CMK (cell line): ENCODE measurements at places on chromosomes 12 and 14.

DNA sequence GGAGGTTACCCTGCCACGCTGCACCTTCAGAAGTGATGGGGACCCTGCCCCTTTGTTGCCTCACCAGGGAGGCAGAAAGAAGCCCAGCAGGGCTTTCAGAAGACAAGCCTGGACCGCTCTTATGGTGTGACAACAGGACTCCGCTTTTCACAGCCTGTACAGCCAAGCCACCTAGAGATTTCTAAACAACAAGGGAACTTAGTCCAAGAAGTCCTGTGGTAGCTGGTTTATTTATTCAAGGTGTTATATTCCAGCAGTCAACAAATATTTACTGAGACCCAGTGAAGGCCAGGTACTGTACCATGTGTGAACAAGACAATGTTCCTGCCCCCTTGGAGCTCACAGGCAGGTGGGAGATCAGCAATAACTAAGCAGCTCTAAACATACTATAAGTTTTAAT, 4.0 kb upstream of the TMEM229B start:
- DNase-seq = no peak

GRCh38 chr12:8871068-8871467, 43.2 kb upstream of the PHC1 start:
- no peak for DNase-seq

GRCh38 chr12:21353948-21354347, 18.8 kb upstream of the IAPP start:
- DNase-seq = no peak

DNA sequence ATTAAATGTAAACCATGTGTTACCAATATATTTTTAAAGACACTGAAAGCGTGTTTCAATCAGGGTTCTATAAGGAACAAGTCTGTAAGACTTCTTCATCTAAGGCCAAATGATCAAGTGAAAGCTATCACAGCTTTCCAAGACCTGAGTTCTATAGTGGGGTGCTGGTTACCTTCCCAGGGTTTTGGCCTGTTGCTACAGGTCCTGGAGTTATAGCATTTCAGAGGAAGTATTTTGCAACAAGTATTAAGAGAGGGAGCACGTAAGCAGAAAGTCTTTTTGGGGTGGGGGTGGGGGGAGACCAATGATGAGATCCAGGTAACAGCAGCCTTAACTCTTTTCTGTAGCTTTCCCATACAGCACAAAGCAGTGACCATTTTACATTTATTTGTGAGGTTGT, 43.8 kb downstream of the FOXN3 start:
- DNase-seq = no peak

DNA sequence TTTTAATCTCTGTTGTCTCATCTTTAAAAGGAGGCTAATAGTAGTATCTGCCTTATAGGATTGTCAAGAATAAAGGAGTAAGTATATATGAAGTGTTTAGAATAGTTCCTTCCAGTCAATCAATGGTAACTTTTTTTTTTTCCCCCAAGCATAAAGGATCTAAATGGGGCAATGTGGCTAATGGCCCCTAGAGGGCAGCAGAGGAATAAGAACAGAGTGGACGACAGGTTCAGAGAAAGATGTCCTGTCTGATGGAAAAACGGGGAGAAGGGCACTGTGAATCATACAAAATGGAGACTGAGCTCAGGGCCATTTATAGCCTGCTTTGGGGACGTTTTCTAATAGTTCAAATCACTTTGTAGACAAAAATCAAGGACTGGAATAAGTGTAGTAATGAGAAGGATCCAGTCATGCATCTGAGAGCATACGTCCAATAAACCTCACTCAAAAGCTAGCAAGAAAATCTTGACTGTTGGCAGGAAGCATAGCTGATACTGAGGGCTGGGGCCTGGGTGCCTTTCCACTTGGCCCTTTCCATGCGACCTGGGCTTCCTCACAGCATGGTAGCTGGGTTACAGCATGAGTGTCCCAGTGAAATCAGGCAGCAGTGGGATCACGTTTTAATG, 51.3 kb downstream of the IFNG-AS1 start:
- DNase-seq = peak; percentile 17

DNA sequence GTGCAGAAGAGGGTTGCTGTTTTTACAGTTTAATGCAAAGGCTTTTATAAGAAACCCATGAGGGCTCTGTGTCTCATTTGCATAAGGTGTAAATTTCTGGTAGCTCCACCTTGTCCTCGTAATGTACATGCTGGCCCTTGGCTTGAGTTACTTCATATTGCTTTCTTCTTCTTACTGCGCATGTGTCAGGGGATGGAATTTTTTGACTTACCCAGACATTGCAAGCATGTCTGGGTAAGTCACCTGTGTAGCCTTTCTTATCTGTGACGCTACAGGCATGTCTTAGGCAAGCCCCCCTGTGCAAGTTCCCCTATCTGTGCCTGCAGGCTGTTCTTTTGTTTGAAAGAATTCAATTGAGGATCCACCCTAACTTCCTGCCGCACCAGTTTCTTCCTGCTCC, 274.2 kb downstream of the ETNK1 start:
- peak; percentile 98 for DNase-seq

DNA sequence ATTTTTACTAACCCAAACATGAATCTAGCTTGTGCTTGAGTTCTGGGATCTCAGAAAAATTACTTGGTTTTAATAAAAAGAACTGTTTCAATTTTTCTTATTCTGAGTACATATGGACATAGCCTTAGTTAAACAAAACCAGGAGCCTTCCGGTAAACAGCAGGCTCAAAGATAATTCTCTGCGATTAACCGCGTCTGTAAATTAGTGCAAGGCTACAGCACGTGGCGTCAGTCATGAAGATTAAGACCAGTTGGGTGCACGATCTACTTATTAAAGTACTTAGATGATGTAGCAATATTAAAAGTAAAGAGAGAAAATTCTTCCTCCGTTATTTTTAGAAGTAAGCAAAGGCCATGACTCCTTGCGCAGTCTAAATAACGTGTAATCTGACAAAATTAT, 700 bp downstream of the KCNJ8 start:
- no peak for DNase-seq

DNA sequence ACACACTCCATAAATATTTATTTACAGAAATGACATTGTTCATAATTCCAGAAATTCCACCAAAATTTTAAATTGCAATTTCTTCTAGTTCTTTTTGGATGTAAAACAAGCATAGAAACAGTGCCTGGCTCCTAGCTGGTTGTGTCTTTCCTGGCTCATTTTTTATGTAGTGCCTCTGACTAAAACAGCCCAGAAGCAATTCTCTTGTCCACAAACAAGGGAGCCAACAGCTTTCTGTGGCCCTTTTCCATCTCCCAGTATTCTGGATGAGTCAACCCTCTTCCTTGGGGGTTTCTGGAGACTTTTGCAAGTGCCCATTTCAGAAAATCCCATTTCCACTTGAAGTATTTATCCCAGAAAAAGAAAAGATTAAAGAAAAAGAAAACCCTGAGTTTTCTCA, 141.4 kb downstream of the PHLDA1 start:
- no peak for DNase-seq

- no peak for DNase-seq
Measured at GRCh38 chr14:91361233-91361811, 56.3 kb downstream of the CCDC88C start.

- DNase-seq = no peak
Measured at GRCh38 chr12:132043216-132043615, 93.5 kb downstream of the EP400 start.

- DNase-seq = no peak
Measured at GRCh38 chr14:29892327-29892726, 35.3 kb downstream of the PRKD1 start.

GRCh38 chr12:62698701-62699101, 232.1 kb downstream of the MON2 start:
- DNase-seq = no peak

GRCh38 chr12:44307506-44308168, 471.8 kb downstream of the TMEM117 start:
- no peak for DNase-seq

DNA sequence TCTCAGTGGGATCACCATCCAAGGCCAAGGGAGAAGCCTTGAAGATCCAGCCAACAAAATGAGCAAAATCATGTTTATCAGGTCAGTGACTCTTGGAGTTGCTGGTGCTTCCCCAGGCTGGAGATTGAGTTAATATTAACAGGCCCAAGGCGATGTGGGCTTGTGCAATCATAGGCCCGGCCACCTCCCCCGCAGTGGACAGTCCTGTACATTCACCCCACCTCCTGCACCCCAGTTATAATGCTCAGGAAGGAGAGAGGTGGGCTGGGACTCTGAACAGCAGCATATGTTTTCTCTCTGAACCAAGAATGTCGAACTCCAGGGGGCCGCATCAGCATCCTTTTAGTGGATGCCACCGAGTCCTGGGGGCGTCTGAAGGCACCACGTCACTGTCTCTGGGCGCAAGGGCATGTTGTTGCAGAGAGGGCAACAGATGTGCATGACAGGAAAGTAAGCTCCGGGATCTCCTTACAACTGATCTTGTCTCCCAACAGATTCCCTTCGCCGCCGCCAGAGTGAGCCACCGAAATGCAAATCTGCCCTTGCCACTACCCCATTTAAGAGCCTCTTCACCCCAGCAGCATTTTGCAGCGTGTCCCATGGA, 32.2 kb upstream of the SERPINA6 start:
- no peak for DNase-seq

DNA sequence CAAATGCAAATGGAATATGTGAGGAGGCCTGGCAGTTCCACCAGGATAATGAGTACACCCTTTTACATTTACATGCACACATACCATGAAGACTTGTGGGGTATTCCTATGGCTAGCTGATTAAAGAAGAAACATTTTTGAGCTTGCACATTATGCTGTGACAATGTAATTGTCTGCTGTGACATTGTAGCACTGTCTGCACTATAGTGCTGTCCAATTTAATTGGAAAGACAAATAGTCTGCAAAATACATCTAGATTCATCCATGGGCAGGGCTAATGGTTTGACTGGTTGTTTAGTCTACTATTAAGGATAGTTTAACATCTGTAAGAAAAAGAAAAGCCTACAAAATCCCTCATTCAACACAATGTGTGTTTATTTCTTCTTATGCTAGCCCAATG, 1005.6 kb upstream of the LRFN5 start:
- no peak for DNase-seq

- no peak for DNase-seq
Measured at GRCh38 chr14:65949711-65950516, 536.3 kb upstream of the CCDC196 start.

DNA sequence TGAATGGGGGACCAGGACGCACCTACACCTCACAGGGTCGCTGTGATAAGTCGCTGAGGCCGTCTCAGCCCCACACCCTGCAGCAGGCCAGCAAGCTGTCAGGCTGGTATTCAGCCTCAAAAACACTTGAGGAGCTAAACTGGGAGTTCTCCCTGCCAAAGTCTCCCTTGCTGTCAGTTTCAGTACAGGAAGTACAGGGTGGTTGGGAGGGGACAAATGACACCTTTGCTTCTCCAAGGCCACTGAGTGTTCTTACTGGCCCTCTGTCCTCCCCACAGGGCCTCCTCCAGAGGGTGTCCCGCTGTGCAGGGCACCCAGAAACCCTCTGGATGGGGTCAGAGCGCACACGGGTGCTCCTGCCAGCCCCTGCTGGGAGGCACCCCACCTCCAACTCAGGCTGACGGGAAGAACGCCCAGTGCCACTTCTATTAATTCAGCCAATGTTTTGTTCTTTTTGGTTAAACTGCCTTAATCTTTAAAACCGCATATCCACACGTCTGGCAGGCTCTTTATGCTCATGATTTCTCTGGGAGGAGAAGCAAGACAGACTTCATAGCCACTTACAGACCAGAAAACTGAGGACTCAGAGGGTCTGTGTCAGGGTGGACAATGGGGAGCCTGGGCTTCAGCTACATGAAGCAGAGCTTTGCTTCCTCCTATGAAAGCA, 75.9 kb downstream of the ITPK1 start:
- DNase-seq = no peak

GRCh38 chr12:122052285-122052684, 26.3 kb upstream of the MLXIP start:
- no peak for DNase-seq

- DNase-seq = no peak
Measured at GRCh38 chr12:102696045-102696444, 215.7 kb upstream of the IGF1 start.

DNA sequence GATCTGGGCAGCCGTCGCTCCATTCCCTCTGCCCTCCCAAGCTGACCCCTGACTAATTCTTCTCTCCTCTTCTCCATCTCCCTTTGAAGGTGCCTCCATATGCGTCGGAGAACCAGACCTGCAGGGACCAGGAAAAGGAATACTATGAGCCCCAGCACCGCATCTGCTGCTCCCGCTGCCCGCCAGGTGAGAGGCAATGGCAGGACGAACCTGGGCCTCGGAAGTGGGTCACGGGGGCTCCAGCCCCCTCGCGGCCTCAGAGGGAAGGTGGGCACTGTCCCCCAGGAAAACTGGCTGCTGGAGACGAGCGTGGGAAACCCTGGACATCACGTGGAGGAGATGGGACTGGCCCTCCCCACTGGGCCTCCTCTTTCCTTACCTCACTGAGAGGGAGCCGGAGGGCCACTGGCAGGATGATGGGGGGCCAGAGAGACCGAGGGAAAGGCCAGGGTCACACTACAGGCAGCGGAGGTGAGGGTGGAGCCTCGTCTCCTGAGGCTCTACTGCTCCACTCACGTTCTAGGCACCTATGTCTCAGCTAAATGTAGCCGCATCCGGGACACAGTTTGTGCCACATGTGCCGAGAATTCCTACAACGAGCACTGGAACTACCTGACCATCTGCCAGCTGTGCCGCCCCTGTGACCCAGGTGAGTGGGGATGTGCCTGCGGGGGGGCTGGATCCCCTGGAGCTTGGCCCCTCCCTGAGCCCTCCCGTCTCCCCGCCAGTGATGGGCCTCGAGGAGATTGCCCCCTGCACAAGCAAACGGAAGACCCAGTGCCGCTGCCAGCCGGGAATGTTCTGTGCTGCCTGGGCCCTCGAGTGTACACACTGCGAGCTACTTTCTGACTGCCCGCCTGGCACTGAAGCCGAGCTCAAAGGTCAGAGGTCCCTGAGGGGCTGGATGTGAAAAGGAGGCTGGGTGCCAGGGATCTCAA, 806 bp downstream of the LTBR start:
- no peak for DNase-seq

DNA sequence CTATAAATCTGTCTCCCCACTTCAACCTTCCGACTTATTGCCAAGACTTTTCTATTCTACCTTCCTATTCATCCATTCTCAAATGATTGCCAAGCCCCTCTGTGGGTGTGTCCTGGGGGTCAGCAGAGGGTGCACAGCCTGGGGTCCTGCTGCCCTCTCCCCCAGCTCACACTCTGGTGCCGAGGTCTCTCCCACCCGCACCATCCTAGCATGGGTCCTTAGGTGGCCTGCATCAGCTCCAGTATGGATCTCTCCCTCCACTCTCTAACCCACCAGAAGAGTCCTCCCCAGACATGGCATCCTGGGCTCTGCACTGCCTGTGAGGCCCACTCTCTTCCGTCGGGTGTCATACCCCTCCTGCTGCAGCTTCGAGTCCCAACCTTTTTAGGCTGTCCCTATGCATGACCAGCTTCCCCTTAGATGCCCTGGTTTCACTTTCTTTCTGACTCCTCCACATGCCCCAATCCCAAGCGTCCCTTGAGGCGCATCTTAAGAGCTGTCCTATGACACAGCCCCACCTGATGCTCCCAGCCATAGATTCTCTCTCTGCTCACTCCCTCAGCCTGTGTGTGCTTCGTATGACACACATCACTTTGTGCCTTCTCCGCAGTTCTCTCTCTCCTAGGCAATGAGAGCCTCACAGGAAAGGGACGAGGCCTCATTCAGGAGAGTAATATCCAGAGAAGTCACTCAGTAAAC, 43.9 kb downstream of the GIT2 start:
- no peak for DNase-seq
